SK-MEL-5 (cell line): ENCODE measurements at places on chromosomes 16 and 17.

DNA sequence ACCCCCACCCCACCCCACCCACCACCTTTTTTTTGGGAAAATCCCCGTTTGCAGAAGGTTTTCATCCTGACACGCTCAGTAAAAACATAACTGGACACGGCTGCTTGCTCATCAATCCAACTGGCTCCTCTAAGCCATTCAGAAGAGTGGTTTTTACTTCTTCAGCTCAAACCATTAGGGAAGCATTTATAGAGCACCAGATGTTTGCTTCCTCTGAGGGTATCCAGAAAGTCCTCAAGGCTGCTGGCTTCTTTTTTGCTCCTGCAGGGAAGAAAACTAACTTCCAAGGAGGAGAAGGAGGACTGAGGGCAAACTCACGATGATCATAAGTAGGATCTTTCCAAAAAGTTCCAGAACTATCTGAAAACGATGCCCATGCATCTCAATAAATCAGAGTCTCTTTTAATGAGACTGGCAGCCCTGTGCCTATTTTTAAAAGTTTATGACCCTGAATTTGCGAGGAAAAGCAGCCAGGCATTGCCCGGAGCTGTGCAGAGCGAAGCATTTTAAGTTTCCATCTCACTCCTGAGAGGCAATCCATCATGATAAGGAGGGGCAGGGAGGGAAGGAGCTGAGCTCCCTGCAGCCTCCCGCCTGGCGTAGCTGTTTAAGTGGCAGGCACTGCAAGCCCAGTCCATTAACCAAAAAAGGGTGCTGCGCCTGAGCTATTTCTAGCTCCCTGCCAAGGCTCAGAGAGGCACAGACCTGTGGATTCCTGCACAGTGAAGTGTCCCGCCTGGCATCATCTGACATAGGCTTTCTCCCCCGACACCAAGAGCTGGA is 146.3 kb upstream of the FOXF1 start:
- no peak for DNase-seq

- peak; percentile 35 for DNase-seq
Measured at GRCh38 chr16:24463196-24463945, 76.0 kb upstream of the RBBP6 start.

DNA sequence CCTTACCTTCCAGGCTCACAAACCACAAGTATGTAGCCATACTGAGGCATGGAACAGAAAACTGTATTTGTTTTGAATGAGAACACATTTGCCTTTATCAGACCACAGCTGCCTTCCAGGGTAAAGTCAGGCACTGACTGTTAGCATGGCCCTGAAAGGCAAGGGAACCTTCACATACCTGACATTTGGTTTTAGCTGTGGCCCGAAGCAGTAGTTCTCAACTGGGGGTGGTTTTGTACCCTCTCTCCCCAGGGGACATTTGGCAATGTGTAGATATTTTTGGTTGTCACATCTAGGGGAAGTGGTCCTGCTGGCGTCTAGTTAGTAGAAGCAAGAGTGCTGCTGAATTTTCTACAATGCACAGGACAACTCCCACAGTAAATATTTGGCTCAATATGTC is 9.2 kb downstream of the HERPUD1 start:
- no peak for DNase-seq

GRCh38 chr16:87306516-87306915 is 10.7 kb downstream of the C16orf95 start:
- DNase-seq: no peak

DNA sequence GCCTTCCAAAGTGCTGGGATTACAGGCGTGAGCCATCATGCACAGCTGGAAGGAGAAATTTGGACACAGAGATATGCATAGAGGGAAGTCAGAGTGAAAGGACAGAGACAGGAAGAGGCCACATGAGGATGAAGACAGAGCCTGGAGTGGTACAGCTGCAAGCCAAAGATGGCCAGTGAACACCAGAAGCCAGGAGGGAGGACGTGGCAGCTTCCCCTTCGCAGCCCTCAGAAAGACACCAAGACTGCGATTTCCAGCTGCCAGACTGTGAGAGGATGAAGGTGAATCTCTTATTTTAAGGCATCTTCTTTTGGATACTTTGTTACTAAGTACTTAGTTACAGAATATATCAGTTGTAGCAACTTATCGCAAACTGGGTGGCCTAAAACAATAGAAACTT is 60.5 kb upstream of the PLCG2 start:
- no peak for DNase-seq

DNA sequence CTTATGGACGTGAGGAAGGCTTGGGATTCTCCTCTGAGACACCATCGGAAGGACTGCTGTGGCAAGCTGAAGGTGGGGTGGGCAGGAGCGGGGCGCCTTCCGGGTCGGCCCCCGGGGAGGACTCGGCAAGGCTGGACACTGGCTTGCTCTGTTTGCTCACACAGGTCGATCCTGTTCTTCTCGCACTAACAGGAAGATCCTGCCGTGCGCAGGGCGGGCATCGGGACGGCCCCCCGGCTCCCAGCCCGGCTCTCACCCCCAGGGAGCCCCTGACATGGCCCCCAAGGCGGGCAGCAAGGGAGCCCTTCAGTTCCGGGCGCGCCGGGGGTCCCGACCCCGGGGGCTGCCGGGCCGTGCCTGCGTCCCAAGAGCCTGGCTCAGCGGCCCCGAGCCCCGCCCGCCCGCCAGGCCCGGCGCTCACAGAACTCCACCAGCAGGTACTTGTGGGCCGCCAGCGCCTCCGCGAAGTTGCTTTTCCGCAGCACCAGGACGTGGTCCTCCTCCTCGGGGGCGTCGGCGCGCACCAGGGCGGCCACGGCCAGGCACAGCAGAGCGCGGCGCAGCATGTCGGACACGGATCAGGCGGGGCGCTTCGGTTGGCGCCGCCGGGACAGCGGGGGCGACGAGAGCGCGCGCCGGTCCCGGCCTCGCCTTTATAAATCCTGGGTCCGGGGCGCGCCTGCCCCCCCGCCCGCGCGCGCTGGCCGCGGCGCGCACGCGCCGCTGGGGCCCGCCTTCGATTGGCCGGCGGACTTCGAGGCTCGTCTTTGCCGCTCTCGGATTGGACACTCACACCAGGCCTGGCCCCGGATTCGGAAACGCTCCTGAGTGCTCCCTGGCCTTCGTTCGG is at the start of gene P4HB:
Gene P4HB, minus strand, starts transcription at position 630 of the 850 bp plus-strand sequence. Its CDS starts 64 bp downstream, at position 566.
- no peak for DNase-seq

DNA sequence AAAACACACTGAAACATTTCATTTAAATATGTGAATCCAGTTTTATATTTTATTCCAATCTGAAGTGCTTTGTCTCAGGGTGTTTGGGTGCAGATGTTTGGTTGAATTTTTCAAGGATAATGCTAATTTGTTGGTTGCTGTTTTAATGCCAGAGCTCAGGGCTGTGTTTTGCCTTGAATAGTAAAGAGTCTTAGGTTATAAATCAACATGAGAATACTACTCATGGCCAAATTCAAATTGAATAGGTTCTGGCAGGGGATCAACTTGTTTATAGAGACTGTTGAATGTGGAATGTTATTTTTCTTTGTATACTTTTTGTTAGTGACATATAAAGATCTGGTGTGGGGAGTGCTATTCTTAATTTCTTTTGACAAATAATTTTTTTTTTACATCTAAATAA is 18.8 kb downstream of the TOM1L1 start:
- DNase-seq: no peak

- DNase-seq: no peak
Measured at GRCh38 chr16:85625053-85625452, 11.9 kb downstream of the GSE1 start.

DNA sequence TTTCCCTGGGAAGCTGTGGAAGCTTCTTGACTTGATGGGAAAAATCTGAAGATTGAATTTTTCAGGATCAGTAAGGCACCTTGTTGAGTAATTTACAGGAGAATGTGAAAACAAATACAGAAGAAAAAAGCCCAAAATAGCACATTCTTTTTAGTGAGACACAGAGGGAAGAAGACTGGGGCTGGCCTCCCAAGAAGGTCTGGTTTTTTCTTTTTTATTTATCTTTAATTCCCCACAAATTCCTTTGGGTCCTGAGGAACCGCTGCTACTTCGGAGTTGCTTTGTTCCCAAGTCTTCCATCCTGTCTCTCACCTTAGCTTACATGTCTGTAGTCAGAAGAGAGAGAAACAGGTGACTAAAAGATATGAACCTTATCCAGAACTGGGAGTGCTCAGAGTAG is 166.6 kb upstream of the NOG start:
- no peak for DNase-seq

DNA sequence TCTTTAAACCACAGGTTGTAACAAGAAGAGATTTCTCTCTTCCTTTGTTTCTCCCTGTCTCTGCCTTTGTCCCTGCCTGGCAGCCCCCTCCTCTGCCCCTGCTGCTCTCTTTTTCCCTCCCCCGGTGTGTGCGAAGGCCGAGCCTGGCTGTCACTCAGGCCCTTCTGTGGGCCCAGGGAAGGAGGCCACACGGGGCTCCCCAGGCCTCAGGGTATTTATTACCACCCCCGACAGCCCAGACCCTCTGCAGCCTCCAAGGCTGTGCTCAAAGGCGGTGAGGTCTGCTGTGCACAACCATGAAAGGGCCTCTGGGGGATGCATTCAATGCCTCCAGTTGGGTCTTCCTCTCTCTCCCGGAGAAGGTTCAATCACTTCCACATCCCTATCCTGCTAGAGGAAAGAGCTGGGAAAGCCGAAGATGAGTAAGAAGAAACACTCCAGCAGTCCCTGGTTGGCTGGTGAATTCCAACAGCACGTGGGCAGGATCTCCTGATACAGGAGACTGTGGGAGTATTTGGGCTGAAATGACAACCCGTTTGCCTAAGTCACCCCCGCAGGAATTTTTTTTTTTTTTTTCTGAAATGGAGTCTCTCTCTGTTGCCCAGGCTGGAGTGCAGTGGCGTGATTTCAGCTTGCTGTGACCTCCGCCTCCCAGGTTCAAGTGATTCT is 34.2 kb downstream of the ZNF423 start:
- no peak for DNase-seq

DNA sequence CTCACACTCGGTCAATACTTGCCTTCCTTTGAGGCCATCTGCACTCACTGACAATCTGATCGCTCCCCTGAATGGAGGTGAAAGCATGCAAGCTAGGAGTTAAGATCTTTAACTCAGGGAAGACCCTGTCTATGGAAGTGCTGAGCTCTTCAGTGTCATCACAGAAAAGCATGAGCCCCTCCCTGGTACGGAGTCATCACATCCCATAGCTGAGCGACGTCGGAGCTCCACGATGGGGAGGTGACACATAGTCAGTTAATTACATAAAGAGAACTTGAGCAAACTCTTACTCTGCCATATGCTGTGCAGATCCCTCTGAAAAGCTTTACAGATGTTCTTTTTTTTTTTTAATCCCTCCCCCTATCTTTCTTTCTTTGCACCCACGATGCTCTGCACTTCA is 463.2 kb downstream of the WWOX start:
- no peak for DNase-seq

DNA sequence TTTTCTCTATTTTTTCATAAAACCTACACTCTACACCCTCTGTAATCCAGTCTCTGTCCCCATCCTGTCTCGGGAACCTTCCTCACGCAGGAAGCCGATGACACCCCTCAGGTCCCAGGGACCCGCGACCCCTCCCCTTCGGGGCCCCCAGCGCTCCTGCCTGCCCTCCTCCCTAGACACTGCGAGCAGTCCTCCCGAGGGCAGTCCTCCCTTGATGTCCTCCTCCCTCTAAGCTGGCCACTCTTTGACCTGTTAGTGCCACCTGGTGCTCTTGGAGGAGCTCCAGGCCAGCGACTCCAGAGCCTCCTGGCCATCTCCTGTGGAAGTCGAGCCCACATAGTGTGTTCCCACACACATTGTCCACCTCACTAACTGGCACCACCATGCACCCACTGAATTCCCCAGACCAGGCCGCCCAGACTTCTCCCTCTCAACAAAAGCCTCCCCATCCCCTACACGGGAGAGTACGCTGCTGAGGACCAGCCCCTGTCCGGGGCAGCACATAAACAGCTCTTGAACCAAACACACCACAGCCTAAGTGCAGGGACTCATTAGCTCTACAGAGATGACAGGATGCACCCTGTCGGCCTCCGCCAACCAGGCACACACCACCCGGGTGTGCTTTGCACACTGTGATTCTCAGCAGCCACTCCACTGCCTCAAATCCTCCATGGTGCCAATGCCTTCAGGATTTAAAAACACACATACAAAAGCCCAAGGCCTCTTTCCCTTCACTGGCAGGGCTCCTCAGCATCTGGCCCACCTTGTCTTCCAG is 9.3 kb downstream of the OSBPL7 start:
- DNase-seq: no peak

GRCh38 chr17:59893676-59894100 is 767 bp downstream of the RPS6KB1 start:
- DNase-seq: peak; percentile 47

DNA sequence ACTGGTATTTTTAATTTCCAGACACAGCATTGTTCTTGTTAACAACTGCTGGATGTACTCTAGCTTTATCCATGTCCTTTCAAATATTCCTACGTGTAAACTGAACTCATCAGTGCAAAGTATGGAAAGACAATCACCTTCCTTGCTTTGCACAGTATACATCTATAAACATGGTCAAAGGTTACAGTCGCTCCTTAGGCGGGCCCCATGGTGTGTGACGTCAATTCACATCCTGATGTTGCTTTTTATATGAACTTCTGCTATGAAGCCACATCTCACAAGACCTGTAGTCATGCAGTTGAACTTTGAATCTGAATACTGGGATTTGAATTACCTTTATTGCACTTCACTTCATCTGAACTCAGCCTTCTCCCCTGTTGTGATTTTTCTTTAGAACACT is 447.6 kb upstream of the PSMD7 start:
- DNase-seq: peak; percentile 62

DNA sequence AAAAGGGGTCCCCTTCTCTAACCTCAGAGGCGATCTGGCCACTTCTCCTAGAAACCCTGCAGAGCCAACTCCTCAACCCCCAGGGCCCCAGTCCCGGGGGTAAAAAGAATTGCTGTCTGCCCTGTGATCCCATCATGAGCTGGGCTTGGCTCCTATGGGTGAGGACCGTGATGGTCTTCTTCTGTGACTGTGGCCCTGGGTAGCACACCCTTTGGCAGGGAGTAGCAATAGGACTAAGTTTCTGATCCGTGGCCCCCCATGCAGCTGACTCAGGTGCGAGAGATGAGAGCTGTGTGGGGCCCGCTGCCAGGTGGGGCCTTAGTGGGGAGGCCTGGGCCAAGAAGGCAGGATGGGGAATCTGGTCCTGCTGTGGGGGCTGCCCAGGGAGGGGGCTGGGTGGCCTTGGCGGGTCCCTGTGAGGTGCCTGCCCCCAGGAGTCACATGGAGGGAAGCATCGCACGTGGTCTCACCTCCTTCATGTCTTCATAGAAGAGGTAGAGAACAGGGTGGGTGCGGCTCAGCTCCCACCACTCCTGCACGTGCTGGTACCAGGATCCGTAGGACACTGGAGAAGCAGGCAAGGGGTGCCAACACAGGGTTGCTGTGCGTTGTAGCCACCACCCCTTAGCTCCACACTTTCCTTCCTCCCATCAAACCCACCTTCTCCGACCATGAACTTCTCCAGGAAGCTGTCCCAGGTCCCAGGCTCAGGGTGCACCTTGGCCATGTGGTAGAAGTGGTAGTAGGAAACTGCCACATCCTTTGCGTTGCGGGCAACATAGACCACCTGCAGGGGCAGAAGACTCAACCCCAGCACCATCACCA is 3.3 kb downstream of the SULT1A1 start:
- no peak for DNase-seq
